ENCODE measurements at places on chromosomes 16 and 17.
A peak's percentile ranks its signal among the peaks of the same experiment; 100 is the strongest.

- DNase-seq, result peak; percentile 63
Observed at GRCh38 chr17:40813804-40814203, 8.6 kb downstream of the KRT10 start.

GRCh38 chr17:2814481-2815341 is 18.5 kb downstream of the RAP1GAP2 start:
- no peak for DNase-seq

DNA sequence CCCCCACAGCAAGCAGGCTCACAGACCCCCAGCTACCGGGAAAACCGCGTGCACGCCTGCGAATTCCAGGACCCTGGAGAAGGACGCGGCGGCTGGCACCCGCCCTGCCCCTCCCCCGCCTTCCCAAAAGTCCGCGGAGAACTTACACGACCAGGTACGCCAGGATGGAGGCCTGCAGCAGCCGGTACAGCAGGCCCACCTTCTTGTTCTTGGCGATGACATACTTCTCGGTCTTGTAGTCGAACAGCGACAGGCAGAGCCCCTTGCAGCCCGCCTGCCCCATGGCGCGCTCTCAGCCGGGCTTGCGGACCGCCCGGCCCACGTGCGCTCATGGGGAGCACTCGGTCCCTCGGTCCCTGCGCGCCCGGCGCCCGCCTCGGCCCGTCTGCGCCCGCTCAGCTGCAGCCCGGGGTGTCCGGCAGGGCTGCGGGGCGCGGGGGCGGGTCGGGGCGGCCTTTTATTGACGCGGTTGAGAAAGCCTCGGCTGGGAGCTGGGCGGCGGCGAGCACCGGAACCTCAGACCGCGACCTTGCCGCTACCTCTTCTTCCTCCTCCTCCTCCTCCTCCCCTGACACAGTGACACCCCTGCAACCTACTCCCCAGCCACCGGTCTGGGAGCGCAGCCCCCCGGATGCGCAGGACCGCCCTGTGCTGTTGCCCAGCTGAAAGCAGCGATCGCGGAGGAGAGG is at the start of gene P2RX5:
Gene P2RX5, minus strand, starts transcription at position 433 of the 689 bp plus-strand sequence. Its CDS starts 150 bp downstream, at position 283.
- DNase-seq, result no peak

DNA sequence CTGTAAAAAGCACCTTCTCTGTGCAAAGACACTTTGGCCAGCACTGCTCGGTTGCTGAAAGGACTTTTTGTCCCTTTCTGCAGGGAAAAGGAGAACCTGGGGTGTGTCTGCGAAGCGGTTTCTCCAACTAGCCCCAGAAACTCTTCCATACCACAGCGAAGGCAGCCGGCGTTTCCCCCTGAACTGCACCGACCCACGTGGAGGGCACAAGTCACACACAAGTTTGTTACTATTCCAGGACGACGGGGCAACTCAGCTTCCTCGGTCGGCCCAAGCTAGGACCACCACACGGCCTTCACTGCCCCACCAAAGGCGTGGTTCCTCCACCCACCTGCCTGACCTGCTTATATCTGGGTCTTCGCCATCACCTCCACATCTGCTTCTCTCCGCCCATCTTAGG is 1.9 kb downstream of the RTN4RL1 start:
- no peak for DNase-seq

- no peak for DNase-seq
Observed at GRCh38 chr17:4509401-4509800, 10.7 kb downstream of the SPNS2 start.

DNA sequence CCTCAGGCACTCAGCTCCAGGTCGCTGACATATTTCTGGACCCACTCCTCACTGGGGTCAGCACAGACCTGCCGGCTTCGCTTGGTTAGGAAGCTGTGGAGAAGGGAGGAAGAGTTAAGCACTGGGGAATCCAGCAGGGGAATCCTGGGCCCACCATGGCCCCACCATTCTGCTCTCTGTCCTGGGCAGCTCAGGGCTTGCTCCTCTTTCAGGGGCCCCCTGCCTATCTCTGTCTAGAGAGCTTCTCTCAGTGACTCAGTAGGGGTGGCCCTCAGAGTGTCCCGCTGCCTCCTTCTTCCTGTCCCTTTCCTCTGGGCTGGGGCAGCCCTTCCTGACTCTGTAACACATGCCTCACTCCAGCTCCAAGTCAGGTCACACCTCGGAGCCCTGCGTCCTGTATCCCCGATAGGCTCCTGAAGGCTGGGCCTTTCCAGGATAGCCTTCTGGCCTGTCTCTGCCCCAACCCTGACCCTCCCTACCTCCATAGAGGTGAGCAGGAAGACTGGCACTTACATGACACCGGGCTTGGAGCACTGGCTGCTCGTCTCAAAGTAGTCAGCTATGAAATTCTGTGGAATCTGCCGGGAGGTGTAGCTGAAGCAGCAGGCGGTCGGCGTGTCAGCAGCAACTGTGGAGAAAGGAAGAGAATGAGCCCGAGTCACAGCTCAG is 1.1 kb downstream of the CCL3 start:
- DNase-seq, result no peak

GRCh38 chr16:75566758-75567255 is 628 bp downstream of the GABARAPL2 start:
- no peak for DNase-seq

DNA sequence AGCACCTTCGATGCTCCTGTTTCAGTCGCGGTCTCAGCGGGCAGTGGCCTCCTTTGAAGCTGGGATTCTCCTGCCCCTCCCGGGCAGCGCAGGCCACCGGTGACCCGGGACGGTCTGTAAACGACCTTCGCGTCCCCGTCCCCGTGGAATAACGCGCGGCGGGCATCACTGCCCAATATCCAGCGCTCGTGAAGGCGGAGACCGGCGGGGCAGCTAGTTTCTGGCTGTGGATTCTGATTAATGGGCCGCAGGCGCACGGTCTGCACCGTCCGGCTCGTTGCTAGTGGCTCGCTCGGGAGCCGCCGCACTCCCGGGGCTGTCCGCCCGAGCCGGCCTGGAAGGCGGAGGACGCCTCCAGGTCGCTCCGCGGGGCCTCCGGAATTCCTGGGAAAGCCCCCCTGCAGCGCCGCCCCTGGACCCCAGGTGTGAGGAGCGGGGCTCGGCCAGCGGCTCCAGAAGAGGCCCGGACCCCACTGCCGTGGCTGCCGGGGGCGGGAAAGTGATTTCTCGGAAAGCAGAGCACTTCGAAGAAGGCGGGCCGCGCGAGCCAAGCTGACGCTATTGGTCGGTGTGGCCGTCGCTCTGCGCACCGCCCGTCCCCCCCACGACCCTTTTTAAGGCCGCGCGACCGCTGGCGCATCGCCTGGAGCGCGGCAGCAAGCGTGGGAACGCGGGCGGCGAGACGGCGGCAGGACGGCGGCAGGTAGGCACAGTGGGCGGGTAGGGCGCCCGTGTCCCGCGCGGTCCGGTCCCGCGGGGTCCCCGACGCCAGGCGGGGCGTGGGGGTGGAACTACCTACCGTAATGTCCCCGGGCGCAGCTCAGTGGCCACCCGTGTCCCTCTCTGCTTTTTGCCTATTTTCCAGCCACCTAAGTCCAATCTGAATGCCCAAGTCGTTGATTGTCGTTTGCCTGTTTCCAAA is at the start of gene IRF8:
Gene IRF8, plus strand, starts transcription at position 642 of the 922 bp plus-strand sequence. CDS start 3,854 bp downstream, outside the sequence.
- DNase-seq, result no peak

- no peak for DNase-seq
Observed at GRCh38 chr16:52123842-52124241, 423.1 kb downstream of the TOX3 start.

GRCh38 chr17:31859487-31860008 is 504 bp upstream of the COPRS start:
- DNase-seq, result no peak

GRCh38 chr17:73536700-73537605 is 107.3 kb downstream of the SDK2 start:
- no peak for DNase-seq

- no peak for DNase-seq
Observed at GRCh38 chr17:53133876-53134275, 688.9 kb upstream of the KIF2B start.

- no peak for DNase-seq
Observed at GRCh38 chr17:32265192-32265923, at the start of gene RHBDL3. RHBDL3 (plus strand) TSS chr17:32265832; CDS start chr17:32266190, 358 bp downstream.

DNA sequence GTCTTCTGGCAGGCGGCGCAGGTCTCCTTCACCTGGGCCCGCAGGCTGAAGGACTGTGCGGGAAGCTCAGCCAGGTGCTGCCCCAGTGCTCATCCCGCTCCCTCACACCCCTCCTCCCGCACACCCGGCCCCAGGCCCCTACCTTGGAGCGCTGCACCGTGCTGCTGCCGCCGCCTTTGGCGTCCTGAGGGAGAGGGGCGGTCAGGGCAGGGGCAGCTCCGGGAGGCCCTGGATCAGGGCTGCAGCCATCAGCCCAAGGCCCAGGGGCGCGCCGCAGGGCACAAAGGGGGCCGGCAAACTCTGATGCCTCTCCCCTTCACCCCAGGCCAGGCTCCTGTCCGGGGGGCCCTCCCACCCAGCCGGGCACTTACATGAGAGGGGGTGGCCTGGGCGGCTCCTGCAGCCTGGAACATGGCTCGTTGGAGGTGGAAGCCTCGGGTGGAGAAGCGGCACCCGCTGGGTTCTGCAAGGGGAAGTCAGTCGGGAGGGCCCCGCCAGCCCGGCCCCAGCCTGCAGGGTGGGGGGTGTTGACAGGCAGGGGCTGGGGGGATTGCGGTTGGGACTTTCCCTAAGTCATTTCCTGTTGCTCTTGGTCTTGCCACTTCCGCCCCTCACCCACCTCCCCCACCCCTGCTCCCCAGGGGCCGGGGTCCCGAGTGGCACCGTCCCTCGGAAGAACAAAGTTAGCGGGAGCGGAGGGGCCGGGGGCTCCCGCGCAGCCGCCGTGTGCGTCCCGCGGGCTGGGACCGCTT is 863 bp downstream of the LIMD2 start:
- no peak for DNase-seq

DNA sequence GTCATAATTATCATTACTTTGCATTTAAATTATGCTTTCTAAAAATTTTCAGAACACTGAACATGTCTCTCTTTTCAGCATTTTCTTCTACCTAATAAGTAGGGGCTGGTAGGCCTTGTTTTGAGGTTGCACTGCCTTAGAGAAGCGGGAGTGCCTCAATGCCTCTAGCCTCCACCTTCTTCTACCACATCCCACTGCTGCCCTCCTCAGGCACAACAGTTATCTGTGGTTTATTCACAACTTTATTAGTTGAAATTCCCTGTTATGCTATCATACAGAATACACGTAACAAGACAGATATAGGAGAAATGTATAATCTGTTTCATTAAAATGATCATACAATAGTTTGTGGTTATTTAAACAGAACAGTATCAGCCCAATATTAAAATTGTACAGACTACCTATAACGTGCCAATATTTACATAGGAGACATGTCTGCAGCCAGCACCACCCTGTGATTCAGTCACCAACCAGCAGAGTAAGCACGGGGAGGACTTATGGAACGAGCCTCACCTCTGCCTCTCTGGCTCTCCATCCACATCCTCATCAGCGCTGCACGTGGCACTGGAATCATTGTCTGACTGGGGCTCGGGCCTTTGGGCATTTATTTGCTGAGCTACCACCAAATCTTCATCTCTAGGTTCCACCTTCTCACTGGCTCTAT is 101.2 kb downstream of the TTC19 start:
- no peak for DNase-seq

- DNase-seq, result no peak
Observed at GRCh38 chr16:84281074-84281473, 13.6 kb upstream of the WFDC1 start.

- DNase-seq, result no peak
Observed at GRCh38 chr16:30349675-30350074, 5.4 kb downstream of the CD2BP2 start.

DNA sequence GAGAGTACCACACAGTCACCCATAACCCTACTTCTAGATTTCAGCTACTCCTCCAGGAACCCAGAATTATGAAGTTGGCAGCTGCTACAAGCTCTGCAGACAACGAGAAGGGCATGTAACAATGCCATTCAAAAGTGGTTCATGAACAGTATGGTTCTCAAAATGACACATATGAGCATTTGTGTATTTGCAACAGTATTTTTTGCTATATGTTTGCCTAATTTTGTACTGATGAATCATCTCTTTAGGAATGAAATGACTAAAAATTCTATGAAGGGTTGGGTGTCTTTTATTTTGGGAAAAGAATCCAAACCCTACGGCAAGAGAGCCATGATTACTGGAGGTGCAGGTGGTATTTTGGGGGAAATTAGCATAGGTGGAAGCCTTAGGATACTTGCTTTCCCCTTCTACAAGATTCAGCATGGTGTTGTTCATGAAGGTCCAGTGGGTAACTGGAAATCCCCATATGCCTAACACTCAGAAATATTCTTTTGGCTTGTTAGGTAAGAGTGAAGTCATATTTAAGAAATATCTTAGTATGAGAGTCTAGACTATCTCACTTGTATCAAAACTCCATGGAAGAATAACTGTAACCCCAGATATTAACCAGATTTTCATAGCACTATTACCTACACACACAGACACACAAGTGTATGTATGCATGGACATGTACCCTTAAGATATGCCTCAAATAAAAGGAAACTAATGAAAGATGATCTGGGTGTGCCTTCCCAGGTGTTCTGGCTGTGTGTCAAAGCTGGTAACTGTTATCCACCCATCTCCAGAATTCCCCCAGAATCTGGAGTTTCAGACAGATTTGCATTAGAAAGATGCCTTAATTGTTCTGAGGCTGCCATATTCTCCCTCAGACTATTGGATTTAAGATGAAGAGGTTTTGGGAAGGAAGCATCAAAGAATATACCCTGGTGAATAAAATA is 688.2 kb upstream of the SOX9 start:
- no peak for DNase-seq

DNA sequence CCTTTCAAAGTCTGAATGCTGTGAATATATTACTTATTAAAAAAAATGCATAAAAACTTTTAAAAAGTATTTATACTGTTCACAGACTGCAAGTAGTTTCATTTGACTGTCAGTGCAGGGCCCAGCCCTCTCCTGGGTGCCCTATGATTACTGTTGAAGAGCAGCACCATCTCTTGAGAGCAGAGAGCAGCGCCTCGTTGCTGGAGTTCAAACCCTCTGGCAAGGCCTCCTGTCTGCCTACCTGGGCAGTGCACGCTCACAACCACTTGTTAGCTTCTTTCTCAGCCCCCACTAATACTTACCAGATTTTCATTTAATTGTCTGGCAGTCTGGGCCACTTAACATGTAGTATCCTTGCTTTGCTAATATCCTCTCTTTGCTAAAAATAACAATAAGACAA is 233.4 kb downstream of the PHKB start:
- no peak for DNase-seq

GRCh38 chr17:48100160-48100559 is 1.1 kb downstream of the CBX1 start:
- no peak for DNase-seq

- no peak for DNase-seq
Observed at GRCh38 chr16:82011199-82011641, at the start of gene SDR42E1. SDR42E1 (minus strand) TSS chr16:82011470; CDS start chr16:82000858, 10,612 bp downstream.

DNA sequence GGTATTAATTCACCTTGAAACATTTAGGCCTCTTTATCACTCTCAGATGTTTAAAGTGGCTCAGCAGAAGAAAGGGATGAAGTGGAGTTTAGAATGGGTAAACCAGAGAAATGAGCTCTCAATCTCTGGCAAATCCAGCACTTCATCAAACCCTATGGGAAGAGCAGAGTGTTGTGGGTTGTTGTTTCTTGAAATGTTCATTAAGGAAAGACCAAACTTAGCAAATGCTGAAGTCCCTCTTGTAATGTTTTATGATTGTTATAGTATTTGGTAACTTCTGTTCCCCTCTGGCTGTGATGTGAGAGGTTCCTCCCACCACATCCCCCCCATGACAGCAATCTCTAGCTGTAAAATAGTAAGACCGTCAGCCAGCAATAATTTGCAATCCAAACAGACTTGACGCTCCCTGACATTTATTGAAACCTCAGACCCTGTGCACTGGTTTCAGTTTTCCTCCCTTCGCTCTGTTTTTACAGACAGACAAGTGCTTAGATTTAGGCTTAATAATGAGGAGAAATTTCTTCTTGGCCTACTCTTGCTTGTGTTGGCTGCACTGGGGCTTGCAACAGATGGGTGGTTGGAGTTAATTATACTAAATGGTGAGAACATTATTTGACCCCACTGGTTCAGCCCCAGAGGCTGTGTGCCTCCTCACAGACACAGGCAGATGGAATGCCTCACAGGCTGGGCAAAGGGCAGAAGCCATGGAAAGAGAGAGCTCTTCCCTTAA is 609.4 kb upstream of the SOX9 start:
- DNase-seq, result no peak

Data from epithelial cell of prostate (primary cell).